ENCODE measurements at places on chromosomes 12 and 14.
A peak's percentile ranks its signal among the peaks of the same experiment; 100 is the strongest.

- no peak for DNase-seq
Measured at GRCh38 chr12:42968426-42968825, 378.9 kb upstream of the PRICKLE1 start.

GRCh38 chr12:105801351-105801750 lies 337.4 kb downstream of the NUAK1 start:
- no peak for DNase-seq

GRCh38 chr14:32469388-32470160 lies 140.5 kb downstream of the AKAP6 start:
- DNase-seq, result peak; percentile 35

DNA sequence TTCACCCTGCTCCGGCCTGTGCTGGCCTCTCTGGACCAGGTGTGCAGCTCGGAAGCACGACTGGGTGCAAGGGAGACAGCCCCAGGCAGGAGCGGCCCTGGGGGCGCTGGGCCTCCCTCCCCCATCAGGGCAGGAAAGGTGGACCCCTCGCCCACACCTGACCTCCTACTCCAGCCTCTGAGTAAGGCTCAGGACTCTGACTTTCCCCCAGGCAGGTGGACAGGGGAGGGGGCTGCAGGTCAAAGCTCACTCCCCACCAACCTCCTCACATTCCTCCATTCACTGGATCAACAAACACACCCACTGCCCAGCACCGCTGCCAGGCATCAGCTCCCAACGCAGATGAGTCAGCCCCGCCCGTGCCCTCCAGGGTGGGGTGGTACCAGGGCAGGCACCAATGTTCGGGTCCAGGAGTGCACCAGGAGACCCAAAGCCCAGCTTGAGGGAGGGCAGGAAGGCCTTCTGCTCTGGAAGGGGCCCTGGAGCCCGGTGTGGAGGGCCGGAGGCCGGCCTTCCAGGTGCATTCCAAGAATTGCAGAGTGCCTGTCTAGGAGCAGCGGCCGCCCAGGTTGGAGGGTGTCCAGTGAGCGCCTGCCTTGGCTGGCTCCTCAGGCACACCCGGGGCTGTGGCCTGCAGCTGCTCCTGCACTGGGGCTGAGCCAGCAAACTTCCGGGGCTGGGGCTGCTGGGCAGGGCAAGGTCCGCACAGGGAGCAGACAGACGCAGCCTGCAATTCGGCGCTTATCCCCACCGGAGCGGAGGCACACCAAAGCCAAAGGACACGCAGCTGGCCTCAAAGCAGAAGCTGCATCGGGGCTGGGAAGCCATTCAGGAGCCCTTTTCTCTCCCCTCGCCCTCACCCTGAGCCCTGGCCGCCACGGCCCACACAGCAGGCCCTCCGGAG lies 1.6 kb upstream of the INF2 start:
- no peak for DNase-seq

GRCh38 chr12:92701441-92701840 lies 1.3 kb upstream of the PLEKHG7 start:
- DNase-seq, result no peak

DNA sequence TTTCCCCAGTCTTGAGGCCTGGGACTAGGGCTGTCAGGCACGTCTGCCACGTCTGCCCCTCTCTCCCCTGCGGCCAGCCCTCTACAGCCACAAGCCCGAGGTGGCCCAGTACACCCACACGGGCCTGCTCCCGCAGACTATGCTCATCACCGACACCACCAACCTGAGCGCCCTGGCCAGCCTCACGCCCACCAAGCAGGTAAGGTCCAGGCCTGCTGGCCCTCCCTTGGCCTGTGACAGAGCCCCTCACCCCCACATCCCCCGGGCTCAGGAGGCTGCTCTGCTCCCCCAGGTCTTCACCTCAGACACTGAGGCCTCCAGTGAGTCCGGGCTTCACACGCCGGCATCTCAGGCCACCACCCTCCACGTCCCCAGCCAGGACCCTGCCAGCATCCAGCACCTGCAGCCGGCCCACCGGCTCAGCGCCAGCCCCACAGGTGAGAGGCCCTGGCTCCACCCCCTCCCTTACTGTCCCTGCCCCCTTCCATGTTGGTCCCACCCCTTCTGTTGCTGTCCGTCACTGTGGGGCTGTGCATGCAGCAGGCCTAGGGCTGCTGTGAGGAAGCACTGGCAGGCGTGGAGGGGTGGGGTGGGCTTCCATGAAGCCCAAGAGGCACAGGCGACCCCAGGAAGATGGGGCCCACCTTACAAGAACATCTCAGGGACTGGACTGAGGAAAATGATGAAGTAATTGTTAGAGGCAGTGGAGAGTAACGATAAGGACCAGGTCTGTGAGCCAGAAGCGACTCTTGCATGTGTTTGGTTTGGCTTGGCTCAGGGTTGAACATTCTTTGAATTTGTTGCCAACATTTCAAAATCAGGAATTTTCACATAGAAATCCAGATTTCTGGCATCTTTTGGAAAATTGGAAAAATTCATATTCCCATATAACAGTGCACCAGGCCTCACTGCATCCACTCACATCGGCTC lies 16.8 kb downstream of the C12orf43 start:
- no peak for DNase-seq

DNA sequence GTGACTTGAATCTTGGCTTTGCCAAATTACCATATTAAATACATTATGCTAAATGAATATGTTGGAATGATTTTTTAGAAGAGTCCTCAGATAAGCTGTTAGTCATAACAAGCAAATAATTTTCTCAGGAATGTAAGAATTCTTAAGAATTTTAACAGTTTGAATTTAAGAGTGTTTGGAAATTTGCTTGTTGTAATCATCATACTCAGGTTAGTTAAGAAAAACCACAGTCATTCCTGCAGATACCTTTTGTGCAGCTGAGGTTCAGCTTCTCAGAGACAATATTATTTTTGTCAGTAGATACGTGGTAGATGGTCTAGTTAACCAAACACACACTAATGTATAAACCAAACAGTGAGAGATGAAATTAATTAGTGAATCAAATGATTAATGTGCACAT lies 8.9 kb downstream of the WNK1 start:
- DNase-seq, result no peak

DNA sequence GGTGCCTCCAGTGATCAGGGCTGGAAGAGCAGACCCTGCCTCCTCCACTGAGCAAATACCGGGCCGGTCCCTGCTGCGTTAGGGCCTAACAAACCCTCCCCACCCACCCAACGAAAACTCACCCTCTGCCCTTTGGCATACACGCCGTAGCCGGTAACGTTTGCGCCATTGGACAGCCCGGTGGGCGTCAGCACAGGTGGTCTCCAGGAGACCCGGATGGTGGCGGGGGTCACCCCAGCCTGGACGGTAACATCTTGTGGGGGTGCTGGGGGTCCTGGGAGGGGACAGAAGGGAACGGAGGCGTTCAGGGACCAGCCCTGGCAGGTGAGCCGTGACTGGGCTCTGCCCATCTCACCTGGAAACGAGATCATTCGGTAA lies 100.5 kb downstream of the PIWIL1 start:
- no peak for DNase-seq

GRCh38 chr12:82437744-82438143 lies 79.4 kb downstream of the METTL25 start:
- DNase-seq, result no peak

DNA sequence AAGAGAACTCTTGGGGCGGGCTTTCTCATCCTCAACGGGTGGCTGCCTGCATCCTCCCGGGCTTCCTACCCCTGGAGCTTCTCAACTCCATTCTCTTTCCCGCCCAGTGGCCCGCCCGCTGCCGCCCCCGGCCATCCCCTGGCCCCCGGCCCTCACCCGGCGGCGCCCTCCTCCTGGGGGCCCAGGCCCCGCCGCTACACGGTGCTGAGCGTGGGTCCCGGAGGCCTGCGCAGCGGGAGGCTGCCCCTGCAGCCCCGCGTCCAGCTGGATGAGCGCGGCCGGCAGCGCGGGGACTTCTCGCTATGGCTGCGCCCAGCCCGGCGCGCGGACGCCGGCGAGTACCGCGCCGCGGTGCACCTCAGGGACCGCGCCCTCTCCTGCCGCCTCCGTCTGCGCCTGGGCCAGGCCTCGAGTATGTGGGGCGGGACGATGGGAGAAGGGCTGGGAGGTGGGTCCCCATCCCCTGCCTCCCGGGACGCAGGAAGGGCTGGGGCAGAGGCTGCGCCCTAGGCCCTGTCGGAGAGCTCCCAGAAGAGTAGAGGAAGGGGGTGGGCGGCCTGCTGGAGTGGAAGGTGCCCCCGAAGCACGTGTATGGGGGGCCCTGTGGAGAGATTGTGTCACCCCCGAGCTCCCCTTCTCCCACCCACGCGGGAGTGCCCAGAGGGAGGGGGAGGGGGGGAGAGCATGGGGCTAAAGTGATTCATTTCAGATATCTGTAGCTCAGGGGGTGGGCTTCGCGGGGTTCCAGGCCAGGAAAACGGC lies 1.5 kb downstream of the LAG3 start:
- no peak for DNase-seq

DNA sequence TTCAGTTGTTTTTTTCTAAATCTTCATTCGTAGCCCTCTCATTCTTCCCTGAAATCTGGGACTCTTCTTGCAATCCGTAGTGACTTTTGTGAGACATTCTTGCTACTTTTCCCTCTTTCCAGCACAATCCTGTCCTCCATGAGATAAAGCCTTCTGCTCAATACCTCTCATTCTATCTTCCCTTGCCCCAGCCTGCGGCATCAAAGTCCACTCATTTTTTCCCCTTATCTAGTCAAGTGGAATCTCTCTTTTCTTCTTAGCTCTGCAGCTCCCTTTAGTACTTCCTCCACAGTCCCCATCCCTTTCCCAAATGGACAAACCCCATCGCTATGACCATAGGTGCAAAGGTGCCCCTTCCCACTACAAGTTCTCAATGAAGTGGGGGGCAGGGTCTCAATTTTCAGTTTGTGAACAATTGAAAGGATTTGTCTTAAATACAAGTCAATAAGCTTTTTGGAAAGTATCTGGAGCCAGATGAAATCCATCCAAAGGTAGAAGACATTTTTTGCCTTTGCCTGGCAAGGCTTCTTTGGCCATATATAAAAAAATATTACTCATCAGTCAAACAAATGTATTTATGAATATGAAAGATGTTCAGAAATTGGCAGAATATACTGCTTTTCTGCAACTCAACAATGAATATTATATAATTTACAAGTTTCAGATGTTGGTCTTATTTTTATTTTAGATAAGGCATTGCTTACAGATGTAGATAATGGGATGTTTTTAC lies 179.4 kb downstream of the SNAPC1 start:
- no peak for DNase-seq

- DNase-seq, result no peak
Measured at GRCh38 chr12:126437934-126438333, 1372.7 kb downstream of the AACS start.

GRCh38 chr14:89296281-89296745 lies 120.7 kb downstream of the FOXN3 start:
- no peak for DNase-seq

- DNase-seq, result no peak
Measured at GRCh38 chr12:85985996-85986395, 111.9 kb downstream of the NTS start.

GRCh38 chr14:75821831-75822521 lies 159.8 kb downstream of the TGFB3 start:
- DNase-seq, result no peak

Data from NCI-H2081 treated with DMSO at 0.1 percent for 48 hours (cell line).